Activated T-helper 1 cell treated with anti-CD3 and anti-CD28 coated beads, Interleukin-2, amount 50 U/mL, for 16 hours (primary cell): ENCODE measurements at places on chromosomes 7 and 10.

GRCh38 chr10:116536810-116537209 is 8.9 kb upstream of the PNLIP start:
- DNase-seq, result no peak

DNA sequence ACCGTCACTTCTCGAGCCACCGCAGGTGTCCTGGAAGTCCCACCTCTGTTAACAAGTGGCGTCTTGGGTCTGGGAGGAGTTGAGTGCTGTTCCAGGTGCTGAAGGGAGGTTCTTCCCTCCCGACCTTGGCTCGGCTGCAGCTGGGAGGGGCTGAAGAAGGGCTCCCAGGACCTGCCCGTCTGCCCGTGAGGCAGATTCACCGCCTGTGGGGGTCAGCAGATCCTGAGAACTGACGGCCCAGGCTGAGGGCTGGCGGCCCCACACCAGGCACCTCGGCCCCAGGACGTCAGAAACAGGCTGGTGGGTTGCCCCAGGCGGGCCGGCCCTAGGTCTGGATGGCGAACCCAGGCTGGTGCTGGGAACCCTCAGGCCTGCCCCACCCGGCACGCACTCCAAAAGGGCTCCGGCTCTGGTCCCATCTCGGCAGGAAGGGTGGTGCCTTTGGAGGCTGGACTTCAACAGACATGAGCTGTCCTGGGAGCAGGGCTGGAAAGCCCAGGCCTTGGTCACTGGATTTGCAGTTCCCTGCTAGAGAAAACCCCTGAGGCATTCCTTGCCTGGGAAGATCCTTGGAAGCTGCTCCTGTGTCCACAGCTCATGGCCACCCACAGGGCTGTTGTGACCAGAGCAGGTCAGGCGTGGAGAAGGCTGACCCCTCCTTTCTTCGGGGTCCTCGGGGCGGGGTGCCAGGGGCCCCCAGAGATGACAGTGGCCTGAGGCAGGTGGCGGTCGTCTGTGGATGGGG is 42.6 kb upstream of the CFAP46 start:
- no peak for DNase-seq

DNA sequence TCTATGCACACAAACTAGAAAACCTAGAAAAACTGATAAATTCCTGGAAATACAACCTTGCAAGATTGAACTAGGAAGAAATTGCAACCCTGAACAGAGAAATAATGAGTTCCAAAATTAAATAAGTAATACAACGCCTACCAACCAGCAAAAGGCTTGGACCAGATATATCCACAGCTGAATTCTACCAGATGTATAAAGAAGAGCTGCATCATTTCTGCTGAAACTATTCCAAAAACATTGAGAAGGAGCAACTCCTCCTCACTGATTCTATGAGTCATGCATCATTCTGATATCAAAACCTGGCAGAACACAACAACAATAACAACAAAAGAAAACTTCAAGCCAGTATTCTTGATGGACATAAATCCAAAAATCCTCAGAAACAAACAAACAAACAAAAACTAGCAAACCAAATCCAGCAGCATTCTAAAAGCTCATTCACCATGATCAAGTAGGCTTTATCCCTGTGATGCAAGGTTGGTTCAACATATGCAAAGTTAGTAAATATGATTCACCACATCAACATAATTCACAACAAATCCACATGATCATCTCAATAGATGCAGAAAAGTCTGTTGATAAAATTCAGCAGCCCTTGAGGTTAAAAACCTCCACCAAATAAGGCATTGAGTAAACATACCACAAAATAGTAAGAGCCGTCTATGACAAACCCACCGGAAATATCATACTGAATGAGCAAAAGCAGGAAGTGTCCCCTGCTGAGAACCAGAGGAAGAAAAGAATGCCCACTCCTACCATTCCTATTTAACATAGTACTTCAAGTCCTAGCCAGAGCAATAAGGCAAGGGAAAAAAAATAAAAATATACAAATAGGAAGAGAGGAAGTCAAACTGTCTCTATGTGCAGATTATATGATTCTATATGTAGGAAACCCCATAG is 98.2 kb downstream of the PCDH15 start:
- no peak for DNase-seq

GRCh38 chr10:12684784-12685183 is 316.7 kb downstream of the CCDC3 start:
- no peak for DNase-seq

GRCh38 chr7:158013085-158013668 is 574.4 kb downstream of the PTPRN2 start:
- DNase-seq, result no peak
